ENCODE measurements at places on chromosomes 2 and 18.

DNA sequence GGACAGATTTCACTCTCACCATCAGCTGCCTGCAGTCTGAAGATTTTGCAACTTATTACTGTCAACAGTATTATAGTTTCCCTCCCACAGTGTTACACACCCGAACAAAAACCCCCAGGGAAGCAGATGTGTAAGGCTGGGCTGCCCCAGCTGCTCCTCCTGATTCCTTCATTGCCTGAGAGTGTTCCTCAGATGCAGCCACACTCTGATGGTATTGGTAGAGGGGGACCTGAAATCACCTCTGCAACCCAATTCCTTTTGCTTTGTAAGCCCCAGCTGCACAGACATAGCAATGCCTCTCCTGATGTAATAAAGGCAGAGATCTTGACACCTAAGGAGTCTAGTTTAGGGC lies 1529.8 kb downstream of the RPIA start:
- no peaks in the 10 kb centered on the region for H3K4me1 ChIP-seq
- H3K27ac ChIP-seq, result no peak overlapping the region
- DNase-seq, result no peak
- H3K27me3 ChIP-seq, result no peaks in the 10 kb centered on the region

DNA sequence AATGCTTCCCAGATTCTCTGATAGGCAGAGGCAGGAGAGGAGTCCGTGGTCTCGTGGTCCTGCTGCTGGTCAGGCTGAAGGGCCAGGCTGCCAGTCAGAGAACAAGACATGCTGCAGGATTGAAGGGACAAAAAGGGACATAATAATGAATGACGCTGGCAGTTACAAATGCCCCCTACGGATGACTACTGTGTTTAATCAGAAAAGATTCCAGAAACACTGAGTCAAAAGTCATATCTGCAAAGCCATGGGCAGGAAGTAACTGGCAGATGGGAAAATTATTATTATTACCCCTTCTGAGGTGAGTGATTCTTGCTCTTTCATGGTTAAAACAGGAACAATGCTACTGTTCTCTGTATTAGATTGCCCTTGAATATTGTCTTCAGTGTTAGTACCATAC lies 19.0 kb downstream of the LCT start:
- H3K4me3 ChIP-seq, result no peak overlapping the region
- no peaks in the 10 kb centered on the region for H3K27me3 ChIP-seq
- no peak for DNase-seq
- H3K36me3 ChIP-seq, result peaks cover 14% of the 10 kb centered on the region
- H3K4me1 ChIP-seq, result peaks cover 60% of the 10 kb centered on the region

GRCh38 chr18:55047546-55047945 lies 88.3 kb upstream of the CCDC68 start:
- no peak for DNase-seq
- no peak overlapping the region for H3K27ac ChIP-seq
- H3K27me3 ChIP-seq, result no peaks in the 10 kb centered on the region
- no peaks in the 10 kb centered on the region for H3K4me1 ChIP-seq

- H3K36me3 ChIP-seq, result no peaks in the 10 kb centered on the region
- DNase-seq, result no peak
- H3K27me3 ChIP-seq, result no peaks in the 10 kb centered on the region
- H3K4me3 ChIP-seq, result no peak overlapping the region
- no peaks in the 10 kb centered on the region for H3K4me1 ChIP-seq
- H3K27ac ChIP-seq, result no peak overlapping the region
Observed at GRCh38 chr2:216799873-216800431, 59.9 kb downstream of the TNP1 start.

DNA sequence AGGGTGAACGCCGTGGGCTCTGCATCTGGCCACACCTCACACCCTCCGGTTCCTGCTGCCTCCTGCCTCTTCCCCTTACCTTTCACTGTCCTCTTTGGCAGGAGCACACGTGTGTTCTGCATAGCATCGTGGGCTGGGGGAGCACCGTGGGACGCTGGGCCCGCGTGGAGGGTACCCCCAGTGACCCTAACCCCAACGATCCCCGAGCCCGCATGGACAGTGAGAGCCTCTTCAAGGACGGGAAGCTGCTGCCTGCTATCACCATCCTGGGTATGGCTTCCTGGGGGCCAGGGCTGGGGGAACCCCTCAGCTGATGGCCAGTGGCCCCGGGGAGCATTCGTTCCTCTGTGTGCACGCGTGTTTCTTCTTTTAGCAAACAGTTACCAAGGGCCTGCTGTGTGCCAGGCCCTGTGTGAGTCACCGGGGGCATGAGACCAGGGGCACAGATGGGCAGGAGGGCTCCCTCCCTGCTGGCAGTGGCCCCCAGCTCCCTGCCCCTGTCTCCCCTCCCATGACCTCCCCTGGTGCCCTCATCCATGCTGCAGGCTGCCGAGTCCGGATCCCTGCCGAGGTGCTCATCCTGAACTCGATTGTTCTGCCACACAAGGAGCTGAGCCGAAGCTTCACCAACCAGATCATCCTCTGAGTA lies 7.6 kb downstream of the GMPPA start:
- peaks cover 62% of the 10 kb centered on the region for H3K36me3 ChIP-seq
- no peak overlapping the region for H3K4me3 ChIP-seq
- peaks cover 33% of the 10 kb centered on the region for H3K27me3 ChIP-seq
- DNase-seq, result no peak
- H3K27ac ChIP-seq, result no peak overlapping the region

DNA sequence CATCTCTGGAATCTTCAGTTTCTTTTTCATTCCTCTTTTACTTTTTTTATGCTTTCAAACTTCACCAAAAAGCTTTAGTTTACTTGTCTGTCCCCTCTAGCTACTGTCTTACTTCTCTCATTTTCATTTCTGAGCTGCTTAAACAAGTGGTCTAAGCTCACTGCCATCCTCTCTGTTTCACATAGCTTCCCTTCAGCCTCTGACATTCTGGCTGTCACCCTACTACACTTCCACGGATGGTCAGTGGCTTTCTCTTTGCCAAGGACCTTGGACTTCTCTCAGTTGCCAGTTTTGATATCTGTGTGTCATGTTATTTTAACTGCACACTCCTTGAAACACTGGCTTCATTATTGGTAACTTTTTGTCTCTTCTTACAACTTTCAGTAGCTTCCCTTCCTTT lies 176.1 kb downstream of the IKZF2 start:
- no peak for DNase-seq

DNA sequence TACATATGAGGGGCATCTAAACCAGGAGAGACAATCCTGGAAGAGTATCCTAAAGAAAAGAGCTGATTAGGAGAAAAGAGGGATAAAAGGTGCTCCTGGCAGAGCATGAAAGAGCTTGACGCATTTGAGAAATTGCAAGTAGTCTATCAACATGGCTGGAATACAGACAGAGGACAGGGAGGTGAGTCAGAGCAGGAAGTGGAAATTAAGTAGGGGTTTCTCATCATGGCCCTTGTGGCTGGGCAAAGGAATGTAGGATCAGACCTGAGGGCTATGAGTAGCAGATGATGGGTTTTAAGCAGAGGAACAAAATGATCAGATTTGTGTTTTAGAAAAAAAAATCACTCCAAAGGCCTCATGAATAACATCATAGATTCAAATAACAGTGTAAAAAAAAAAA lies 49.2 kb upstream of the UGP2 start:
- DNase-seq, result no peak
- H3K27me3 ChIP-seq, result no peaks in the 10 kb centered on the region
- no peaks in the 10 kb centered on the region for H3K36me3 ChIP-seq
- no peak overlapping the region for H3K27ac ChIP-seq

DNA sequence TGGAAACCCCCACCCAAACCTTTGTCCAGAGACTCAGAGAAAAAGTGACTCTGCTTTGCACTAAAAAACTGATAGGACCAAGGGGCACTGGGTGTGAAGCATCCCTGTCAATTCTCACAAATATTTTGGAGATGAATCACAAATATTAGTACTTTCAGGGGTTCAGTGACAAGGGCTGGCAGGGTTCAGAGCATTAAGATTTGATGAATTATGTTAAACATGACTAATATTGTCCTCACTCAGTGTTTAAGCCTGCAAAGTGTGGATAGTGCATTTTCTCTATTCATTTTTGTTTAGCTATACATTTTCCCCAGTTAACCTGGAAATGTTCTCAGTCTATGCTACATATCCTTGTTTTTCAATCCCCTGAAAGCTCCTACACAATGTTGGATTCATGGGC lies 65.3 kb upstream of the CCDC68 start:
- peaks cover 3% of the 10 kb centered on the region for H3K27me3 ChIP-seq
- no peak for DNase-seq
- no peaks in the 10 kb centered on the region for H3K4me1 ChIP-seq
- H3K27ac ChIP-seq, result no peak overlapping the region
- no peak overlapping the region for H3K4me3 ChIP-seq
